Femur (tissue), 1 donor: ENCODE measurements at places on chromosomes 5 and 9.

- no peak for DNase-seq
Measured at GRCh38 chr5:98516701-98517100, 256.8 kb upstream of the RGMB start.

DNA sequence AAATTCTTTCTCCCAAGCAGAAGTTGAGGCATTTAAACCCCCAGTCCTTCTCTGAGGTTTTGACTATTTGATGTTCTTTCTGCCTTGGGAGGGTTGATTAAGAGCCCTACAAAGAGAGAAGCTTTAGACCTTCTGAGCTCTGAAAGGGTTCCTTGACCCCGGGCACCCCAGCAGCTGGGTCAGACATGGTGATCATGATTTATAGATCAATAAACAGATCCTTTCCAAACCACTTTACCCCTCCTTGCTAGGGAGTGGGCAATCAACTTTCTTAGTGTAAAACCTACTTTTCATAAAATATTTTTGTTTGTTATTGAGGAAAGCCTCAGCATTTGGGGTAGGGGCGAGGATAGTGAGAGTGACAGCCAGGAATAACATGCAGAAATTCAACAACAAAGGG lies 117.6 kb downstream of the PRDM6 start:
- no peak for DNase-seq

GRCh38 chr5:119596046-119596445 lies 33.3 kb upstream of the FAM170A start:
- no peak for DNase-seq

DNA sequence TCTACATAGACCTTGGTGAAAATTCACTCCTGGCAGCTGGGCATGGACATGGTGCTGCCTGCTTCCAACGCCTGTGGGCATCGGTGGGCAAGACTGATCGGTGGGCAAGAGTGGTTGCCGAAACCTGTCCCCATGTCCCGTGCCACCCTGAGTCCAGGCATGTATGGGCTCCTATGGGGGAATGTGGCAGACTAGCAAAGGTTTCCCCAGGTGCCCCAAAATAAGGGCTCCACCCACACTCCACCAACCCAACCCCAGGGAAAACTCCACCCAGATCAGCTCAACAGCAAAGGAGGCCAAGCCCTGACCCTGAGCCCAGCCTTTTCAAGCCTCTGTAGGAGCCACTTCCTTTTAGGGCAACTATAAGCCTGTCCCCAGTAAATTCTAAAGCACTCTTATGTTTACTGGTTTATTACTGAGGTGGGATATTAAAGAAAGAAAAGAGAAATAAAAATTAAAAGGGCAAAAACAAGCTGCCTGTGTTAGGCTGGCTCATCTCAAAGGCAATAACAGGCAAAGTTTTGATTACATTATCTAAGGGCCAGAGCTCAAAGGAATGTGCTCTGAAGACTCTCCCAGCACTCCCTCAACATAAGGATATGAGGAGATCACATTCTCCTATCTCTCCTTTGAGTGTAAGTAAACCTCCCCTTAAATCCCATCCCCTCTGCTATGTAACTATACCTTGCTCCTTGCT lies 8.9 kb upstream of the SPATA31E1 start:
- DNase-seq: no peak

DNA sequence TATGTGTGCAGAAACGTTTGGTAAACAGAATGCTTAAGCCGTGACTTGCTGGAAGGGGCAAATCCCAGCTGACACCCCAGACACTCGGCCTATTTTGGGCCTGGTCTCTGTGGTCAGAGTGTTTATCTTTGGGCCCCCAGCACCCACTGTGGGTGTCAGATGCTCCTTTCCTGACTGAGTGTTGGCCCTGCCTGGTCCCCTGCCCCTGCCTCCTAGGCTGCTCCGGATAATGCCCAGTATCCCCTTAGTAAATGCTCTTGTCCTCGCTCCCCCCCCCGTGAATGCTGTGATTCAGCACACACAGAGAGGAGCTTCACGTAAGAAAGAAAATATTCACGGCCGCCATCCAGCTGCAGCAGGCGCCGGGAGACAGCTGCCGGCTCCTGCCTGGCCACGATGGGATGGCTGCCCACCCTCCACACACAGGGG lies 11.3 kb upstream of the ANGPTL2 start:
- DNase-seq: peak; percentile 87

DNA sequence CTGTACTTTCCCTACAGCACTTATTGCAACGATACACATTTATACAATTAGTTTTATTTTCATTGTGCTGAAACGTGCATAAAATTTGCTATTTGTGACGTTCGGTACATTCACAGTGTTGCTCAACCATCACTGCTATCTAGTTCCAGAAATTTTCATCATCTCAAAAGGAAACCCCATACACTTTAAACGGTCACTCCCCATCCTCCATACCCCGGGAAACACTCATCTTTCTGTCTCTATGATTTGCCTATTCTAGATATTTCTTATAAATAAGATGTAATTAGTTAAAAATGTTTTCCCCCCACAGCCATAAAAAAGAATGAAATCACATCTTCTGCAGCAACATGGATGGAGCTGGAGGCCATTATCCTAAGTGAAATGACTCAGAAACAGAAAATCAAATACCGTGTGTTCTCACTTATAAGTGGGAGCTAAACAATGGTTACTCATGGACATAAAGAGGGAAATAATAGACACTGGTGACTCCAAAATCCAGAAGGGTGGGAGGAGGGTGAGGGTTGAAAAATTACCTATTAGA lies 40.2 kb upstream of the TEX48 start:
- no peak for DNase-seq
